Activated CD4-positive, alpha-beta memory T cell treated with anti-CD3 and anti-CD28 coated beads, Interleukin-2, amount 10 ng/mL, durations not matched to agents 7 days and 5 days (primary cell): ENCODE measurements at places on chromosomes 3 and 15. TPM values are rescaled to one million over a fixed set of nuclear protein-coding genes. Genes with fewer than 3 reads are reported as not detected.

- no peaks in the 10 kb centered on the region for H3K36me3 ChIP-seq
- no peaks in the 10 kb centered on the region for H3K27me3 ChIP-seq
- DNase-seq = no peak
- no peak overlapping the region for H3K27ac ChIP-seq
- H3K4me3 ChIP-seq = no peak overlapping the region
Measured at GRCh38 chr3:126926684-126927400, 56.1 kb upstream of the PLXNA1 start.

The ZNF662 gene
- total RNA-seq = 0.10 TPM

GRCh38 chr3:125202197-125202596 lies 10.4 kb downstream of the SLC12A8 start:
- H3K4me1 ChIP-seq = peaks cover 6% of the 10 kb centered on the region
- DNase-seq = peak; percentile 37
- H3K27me3 ChIP-seq = peaks cover 32% of the 10 kb centered on the region
- no peak overlapping the region for H3K27ac ChIP-seq
- no peaks in the 10 kb centered on the region for H3K36me3 ChIP-seq

- H3K27me3 ChIP-seq = no peaks in the 10 kb centered on the region
- no peaks in the 10 kb centered on the region for H3K36me3 ChIP-seq
- no peak overlapping the region for H3K4me3 ChIP-seq
- no peak for DNase-seq
- no peaks in the 10 kb centered on the region for H3K4me1 ChIP-seq
Measured at GRCh38 chr15:47333734-47334133, 383.6 kb upstream of the SEMA6D start.
